T-helper 17 cell (primary cell): ENCODE measurements at places on chromosomes 12 and 14.

DNA sequence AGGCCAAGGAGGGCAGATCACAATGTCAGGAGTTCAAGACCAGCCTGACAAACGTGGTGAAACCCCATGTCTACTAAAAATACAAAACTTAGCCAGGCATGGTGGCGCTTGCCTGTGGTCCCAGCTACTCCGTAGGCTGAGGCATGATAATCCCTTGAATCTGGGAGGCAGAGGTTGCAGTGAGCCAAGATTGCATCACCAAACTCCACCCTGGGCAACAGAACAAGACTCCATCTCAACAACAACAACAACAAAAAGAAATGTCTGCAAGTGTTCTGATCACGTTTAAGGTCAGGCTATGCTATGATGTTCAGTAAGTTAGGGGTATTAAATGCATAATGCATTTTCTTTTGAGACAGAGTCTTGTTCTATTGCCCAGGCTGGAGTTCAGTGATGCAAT is 6.7 kb upstream of the PLD4 start:
- peaks cover 16% of the 10 kb centered on the region for H3K27me3 ChIP-seq
- no peak overlapping the region for H3K4me3 ChIP-seq
- H3K4me1 ChIP-seq = peaks cover 3% of the 10 kb centered on the region

GRCh38 chr12:92414170-92415070 is 268.8 kb upstream of the BTG1 start:
- H3K4me3 ChIP-seq = no peak overlapping the region
- H3K27me3 ChIP-seq = no peaks in the 10 kb centered on the region
- peak overlapping the region; percentile 0 for H3K27ac ChIP-seq
- peaks cover 11% of the 10 kb centered on the region for H3K4me1 ChIP-seq
- no peak for DNase-seq

GRCh38 chr12:132146098-132146497 is 1.8 kb downstream of the NOC4L start:
- H3K36me3 ChIP-seq = peaks cover 3% of the 10 kb centered on the region
- H3K4me3 ChIP-seq = peak overlapping the region; percentile 96
- no peaks in the 10 kb centered on the region for H3K27me3 ChIP-seq
- DNase-seq = no peak
- peaks cover 24% of the 10 kb centered on the region for H3K4me1 ChIP-seq

GRCh38 chr14:79411403-79412174 is 799.7 kb downstream of the DIO2 start:
- no peaks in the 10 kb centered on the region for H3K27me3 ChIP-seq
- H3K4me3 ChIP-seq = no peak overlapping the region
- no peaks in the 10 kb centered on the region for H3K4me1 ChIP-seq
- no peak overlapping the region for H3K27ac ChIP-seq
- no peak for DNase-seq

DNA sequence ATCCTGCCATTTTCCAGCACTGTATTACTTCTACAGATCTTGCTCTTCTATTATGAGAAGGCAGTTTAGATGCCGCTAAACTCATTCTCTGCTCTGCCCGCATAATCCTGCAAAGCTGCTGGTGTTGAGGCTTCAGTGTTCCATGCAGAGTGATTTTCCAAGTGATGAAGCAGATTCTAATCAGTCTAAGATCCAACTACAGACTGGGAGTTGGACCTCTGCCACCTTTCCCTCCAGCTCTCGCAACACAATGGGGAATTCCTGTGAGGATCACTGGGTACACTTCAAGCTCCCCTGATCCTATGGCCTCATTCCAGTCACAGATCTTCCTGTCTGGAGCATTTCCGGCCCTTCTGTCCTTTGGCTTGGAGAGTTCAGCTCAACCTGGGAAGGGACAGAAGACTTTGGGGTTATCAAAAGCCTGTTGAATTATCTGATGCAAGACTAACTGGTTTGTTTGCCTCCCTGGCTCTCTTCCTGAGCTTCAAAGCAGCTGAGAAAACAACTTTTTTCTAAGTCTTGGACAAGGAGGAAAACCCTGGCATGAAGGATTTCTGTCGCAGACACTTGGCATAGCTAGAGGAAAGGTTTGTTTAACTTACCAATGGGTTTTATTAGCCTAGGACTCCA is 333.9 kb downstream of the ZFP36L1 start:
- H3K27me3 ChIP-seq = no peaks in the 10 kb centered on the region
- H3K36me3 ChIP-seq = no peaks in the 10 kb centered on the region
- no peak overlapping the region for H3K27ac ChIP-seq
- no peak for DNase-seq
- no peak overlapping the region for H3K4me3 ChIP-seq

GRCh38 chr14:74658535-74659131 is 46.6 kb upstream of the LTBP2 start:
- no peak for DNase-seq
- H3K36me3 ChIP-seq = peaks cover 11% of the 10 kb centered on the region
- no peak overlapping the region for H3K4me3 ChIP-seq
- H3K27ac ChIP-seq = no peak overlapping the region
- H3K27me3 ChIP-seq = no peaks in the 10 kb centered on the region

- H3K27me3 ChIP-seq = no peaks in the 10 kb centered on the region
- H3K4me1 ChIP-seq = peaks cover 28% of the 10 kb centered on the region
Measured at GRCh38 chr12:89528434-89528833, 2.6 kb upstream of the POC1B start.

DNA sequence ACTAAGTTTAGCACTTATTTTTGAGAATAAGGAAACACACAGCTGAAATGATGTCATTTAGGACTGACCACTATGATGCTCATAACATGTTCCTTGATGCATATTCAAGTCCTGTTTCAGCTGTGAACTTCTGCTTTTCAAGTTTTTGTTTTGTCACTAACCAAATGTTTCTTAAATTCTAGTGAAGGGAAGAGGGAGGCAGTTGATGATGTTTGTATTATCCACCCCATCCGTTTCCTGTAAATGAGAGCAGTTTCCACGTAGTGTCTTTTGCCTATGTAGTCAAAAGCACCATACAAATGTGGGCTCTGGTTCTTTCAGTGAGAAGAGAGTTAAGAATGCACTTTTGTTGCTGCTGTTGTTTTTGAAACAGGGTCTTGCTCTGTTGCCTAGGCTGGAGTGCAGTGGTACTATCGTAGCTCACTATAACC is 491.8 kb downstream of the PCNX1 start:
- peaks cover 29% of the 10 kb centered on the region for H3K4me1 ChIP-seq
- H3K27me3 ChIP-seq = no peaks in the 10 kb centered on the region
- peak overlapping the region; percentile 92 for H3K27ac ChIP-seq
- no peak for DNase-seq
- no peaks in the 10 kb centered on the region for H3K36me3 ChIP-seq

DNA sequence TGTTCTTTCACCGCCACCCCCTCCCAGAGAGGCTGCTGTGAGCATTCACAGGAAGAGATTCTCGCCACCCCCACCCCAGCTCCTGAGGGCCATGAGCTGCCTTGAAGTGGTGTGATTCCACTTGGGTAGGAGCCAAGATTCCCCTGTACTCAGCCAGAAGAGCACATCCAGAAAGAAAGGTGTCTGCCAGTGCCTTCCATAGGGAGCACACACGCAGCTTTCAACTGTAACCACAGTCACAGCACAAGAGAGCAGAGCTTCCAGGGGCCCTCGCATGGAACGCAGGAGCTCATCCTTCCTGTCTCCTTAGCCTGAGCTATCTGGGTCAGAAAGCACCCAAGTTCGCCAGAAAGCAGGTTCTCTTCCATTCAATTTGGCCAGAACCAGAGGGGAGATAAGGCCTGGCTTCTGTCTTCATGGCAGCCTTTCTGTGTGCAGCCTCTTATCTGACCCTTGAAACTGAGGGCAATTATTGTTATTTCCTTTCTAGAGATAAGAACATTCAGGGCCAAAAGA is 66.6 kb upstream of the SCN8A start:
- H3K27ac ChIP-seq = no peak overlapping the region
- peaks cover 17% of the 10 kb centered on the region for H3K27me3 ChIP-seq
- no peak overlapping the region for H3K4me3 ChIP-seq

- peaks cover 5% of the 10 kb centered on the region for H3K27me3 ChIP-seq
- DNase-seq = no peak
- H3K27ac ChIP-seq = no peak overlapping the region
- H3K4me1 ChIP-seq = no peaks in the 10 kb centered on the region
- no peak overlapping the region for H3K4me3 ChIP-seq
Measured at GRCh38 chr12:38915429-38916182, 10.2 kb upstream of the CPNE8 start.

- peaks cover 16% of the 10 kb centered on the region for H3K4me1 ChIP-seq
- no peaks in the 10 kb centered on the region for H3K27me3 ChIP-seq
- peaks cover 2% of the 10 kb centered on the region for H3K36me3 ChIP-seq
- peak overlapping the region; percentile 86 for H3K27ac ChIP-seq
Measured at GRCh38 chr12:109110988-109111495, 5.3 kb upstream of the ACACB start.

DNA sequence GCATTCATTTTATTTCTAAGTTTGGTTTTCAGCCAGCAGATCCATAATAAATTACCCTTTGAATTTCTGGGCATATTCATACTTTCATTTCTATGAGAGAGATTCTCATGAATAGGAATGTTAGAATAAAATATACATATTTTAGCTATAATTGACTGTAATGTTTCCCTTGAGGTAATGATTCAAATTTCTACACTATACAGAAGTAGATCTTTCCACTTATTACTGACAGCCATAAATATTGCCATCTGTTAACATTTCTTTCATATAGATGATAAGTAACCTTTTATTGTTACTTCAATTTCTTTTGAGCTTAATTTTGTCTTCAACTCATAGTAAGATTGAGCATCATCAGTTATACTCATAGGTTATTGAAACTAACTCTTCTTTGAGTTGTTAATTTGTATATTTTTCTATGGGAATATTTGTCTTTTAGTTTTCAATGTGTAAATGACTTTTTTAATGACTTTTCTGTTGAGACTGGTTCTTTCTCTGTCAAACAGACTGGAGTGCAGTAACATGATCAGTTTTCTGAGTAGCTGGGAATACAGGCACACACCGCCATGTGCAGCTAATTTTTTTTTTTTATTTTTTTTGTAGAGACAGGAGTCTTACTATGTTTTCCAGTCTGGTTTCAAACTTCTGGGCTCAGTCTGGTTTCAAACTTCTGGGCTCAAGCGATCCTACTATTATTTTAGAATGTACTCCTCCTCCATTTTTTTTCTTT is 991.6 kb downstream of the SLC6A15 start:
- no peaks in the 10 kb centered on the region for H3K27me3 ChIP-seq
- no peak overlapping the region for H3K27ac ChIP-seq
- DNase-seq = no peak
- no peaks in the 10 kb centered on the region for H3K4me1 ChIP-seq

DNA sequence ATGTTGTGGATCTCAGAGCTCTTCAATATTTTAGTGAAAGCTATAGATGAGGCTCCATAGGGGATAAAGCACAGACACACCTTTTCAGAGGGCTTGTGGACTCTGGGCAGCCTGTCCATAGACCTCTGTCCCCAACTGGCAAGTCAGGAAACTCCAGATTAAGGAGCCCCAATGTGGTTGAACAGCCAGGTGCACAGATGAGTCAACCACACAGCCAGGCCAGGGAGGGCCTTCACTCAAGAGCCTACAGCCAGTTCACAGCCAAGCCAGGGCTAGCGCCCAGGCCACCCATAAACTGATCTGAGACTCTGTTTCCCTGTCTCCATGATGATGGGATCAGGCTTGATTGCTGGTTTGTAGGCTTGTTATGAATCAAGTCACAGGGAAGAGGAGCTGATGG is 1.0 kb upstream of the BDKRB2 start:
- peaks cover 3% of the 10 kb centered on the region for H3K36me3 ChIP-seq
- H3K27ac ChIP-seq = no peak overlapping the region
- no peak overlapping the region for H3K4me3 ChIP-seq

DNA sequence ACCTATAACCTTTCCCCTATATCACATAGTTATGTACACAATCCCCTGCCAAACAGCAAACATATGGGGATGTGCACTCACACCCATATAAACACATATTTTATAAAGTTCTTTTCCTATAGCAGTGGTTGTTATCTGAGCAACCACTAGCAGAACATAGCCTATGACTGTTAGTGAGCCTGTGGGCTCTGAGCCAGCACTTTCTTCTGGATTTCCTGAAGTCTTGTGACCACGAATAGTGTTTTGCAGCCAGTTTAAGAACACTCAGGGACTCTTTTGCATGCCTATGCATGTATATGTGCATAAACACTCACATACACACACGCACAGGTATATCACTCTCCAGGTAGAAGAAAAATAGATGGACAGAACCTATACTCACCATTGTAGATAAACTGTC is 17.1 kb downstream of the TESPA1 start:
- H3K27me3 ChIP-seq = no peaks in the 10 kb centered on the region
- peaks cover 18% of the 10 kb centered on the region for H3K36me3 ChIP-seq
- DNase-seq = no peak
- peaks cover 69% of the 10 kb centered on the region for H3K4me1 ChIP-seq

- peaks cover 21% of the 10 kb centered on the region for H3K4me1 ChIP-seq
- peaks cover 8% of the 10 kb centered on the region for H3K36me3 ChIP-seq
- H3K27me3 ChIP-seq = no peaks in the 10 kb centered on the region
- no peak for DNase-seq
- peak overlapping the region; percentile 99 for H3K27ac ChIP-seq
Measured at GRCh38 chr12:45725631-45726602, 3.6 kb upstream of the ARID2 start.

DNA sequence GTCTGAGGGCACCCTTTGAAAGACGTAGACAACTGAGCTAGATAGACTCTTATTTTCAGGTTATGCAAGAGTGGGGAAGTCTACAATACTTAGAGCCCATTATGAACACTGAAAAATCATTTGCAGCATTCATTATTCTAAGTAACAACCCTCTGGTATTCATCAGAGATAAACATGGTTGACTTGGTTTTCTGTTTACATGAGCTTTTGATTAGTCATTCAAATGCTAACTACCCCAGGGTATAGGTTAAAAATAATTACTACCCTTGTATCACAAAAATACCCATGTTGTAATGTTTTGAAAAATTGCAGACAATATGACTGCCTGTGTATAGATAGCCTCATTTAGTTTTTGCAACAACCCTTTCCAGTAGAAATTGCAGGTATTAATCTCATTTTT is 78.5 kb downstream of the PPFIBP1 start:
- H3K27me3 ChIP-seq = no peaks in the 10 kb centered on the region
- H3K36me3 ChIP-seq = no peaks in the 10 kb centered on the region
- no peak overlapping the region for H3K4me3 ChIP-seq
- DNase-seq = no peak
- H3K4me1 ChIP-seq = no peaks in the 10 kb centered on the region
- no peak overlapping the region for H3K27ac ChIP-seq

GRCh38 chr14:101444116-101444515 is 117.2 kb upstream of the DIO3 start:
- no peak overlapping the region for H3K27ac ChIP-seq
- H3K4me1 ChIP-seq = peaks cover 26% of the 10 kb centered on the region
- no peaks in the 10 kb centered on the region for H3K36me3 ChIP-seq
- H3K4me3 ChIP-seq = no peak overlapping the region

GRCh38 chr12:9760699-9761418 is at the start of gene CD69:
TSS of gene CD69 (minus strand) at chr12:9760901. CDS start at chr12:9760820, 81 bp downstream.
- DNase-seq = peak; percentile 71
- peaks cover 56% of the 10 kb centered on the region for H3K4me1 ChIP-seq
- peak within 1 kb of the TSS; percentile 96 for H3K4me3 ChIP-seq
- peak within 1 kb of the TSS; percentile 99 for H3K27ac ChIP-seq

- no peaks in the 10 kb centered on the region for H3K4me1 ChIP-seq
- no peak for DNase-seq
- H3K36me3 ChIP-seq = no peaks in the 10 kb centered on the region
- no peak overlapping the region for H3K27ac ChIP-seq
Measured at GRCh38 chr12:2675776-2676175, 119.0 kb upstream of the FKBP4 start.
